ENCODE measurements at places on chromosomes 11 and 22.

DNA sequence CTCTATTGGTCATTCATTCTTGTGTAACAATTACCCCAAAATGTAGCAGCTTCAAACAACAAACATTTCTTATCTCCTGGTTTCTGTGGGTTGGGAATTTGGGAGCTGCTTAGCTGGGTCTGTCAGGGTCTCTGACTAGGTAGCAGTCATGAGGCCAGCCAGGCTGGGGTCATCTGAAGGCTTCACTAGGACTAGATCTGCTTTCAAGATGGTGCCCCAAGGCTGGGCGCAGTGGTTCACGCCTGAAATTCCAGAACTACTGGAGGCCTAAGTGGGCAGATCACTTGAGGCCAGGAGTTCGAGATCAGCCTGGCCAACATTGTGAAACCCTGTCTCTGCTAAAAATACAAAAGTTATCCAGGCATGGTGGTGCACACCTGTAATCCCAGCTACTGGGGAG lies 13.1 kb upstream of the SPDYC start:
- no peak for DNase-seq

GRCh38 chr11:95716266-95716665 lies 73.3 kb downstream of the FAM76B start:
- no peak for DNase-seq

DNA sequence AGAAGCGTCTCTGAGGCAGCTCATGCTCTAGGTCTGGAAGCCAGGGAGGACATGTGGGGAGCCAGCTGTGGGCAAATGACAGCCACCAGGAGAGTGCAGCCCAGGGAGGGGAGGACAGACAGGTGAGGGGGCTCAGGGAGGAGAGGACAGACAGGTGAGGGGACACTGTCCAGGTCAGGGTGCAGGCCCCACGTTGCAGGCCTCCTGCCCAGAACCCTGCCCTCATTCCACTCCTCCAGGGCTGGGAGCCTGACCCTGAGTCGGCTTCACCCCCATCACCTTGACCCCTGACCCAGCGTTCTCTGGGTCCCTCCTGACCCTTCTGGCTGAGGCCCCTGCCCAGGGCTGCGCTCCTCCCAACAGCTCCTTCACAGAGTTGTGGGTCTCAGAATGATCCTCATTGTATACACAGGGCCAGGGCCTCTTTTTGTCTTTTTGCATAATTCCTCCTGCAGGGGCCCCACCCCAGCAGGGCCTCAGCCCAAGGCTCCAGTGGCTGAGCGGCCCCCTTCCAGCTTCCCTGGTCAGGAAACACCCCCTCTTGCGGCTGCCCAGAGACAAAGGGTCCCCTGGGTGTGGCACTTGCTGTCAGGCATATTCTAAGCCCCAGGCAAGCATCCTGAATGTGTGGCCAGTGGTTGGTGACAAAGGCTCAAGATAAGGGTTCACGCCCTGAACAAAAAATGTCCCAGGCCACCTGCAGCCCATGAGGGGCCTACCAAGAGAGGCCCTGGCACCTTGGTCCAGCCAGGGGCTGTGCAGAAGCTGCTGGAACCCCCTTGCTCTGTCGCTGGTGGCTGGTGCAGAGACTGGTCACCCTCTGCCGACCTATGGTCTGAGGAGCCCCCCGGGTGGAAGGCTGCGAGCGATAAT lies 853.0 kb downstream of the BRD1 start:
- DNase-seq = no peak

DNA sequence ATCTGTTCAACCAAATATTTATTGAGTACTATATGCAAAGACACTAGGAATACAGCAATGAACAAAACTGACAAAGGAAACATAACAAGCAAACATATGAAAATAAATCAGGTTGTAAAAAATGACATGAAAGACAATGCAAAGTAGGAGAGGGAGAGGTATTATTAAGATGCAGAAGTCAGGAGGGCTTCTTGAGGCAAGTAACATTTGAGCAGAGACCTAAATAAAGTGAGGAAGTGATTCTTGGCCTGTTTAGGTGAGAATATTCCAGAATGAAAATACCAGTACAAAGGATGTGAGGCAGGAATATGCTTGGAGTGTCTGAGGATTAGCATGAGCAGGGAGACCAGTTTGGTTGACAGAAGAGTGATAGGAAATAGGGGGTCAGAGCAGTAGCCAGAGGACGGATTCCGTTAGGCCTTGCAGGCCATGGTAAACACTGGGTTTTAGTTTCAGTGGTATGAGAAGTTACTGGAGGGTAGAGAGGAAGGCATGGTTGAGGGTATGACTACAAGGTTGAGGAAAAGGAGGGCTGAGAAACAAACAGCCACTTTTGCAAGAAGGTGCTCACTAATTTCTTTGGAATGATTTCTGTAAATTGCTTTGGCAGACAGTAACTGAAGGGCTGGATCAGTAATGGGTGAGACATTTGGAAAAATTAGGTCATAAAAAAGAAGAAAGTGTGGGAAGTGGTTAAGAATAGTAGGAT lies 191.9 kb downstream of the SWAP70 start:
- DNase-seq = no peak

DNA sequence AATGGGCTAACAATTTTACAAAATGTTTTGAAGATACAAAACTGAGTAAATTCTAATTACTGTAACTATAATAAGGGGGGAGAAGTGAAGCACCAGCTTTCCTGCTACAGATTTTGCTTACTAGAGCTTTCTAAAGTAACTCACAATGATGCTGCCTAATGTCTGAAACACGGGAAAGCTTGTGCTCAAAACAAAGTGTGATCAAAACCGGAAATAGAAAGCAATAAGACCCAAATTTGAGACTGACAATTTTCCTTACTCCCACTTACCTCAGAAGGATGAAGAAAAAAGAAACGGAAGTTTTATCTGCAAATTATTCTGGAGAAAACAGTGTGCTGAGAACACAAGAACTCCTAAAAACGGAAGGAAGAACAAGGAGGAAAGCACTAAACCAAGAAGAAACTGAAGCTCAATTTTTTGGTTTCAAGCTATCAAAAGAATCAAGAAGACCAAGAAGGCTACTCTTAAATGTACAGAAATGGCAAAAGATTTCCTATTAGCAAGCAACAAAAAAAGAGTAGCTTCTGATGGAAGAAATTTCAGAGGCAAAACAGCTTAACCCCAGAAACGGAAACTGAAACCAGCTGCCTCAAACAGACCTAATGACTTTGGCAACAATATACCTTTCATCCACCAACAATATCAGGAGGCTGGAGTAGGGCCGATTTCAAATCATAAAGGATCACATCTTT lies 33.4 kb downstream of the AMBRA1 start:
- no peak for DNase-seq

- no peak for DNase-seq
These were observed 30.2 kb upstream of the BRSK2 start for GRCh38 chr11:1359556-1359955.

DNA sequence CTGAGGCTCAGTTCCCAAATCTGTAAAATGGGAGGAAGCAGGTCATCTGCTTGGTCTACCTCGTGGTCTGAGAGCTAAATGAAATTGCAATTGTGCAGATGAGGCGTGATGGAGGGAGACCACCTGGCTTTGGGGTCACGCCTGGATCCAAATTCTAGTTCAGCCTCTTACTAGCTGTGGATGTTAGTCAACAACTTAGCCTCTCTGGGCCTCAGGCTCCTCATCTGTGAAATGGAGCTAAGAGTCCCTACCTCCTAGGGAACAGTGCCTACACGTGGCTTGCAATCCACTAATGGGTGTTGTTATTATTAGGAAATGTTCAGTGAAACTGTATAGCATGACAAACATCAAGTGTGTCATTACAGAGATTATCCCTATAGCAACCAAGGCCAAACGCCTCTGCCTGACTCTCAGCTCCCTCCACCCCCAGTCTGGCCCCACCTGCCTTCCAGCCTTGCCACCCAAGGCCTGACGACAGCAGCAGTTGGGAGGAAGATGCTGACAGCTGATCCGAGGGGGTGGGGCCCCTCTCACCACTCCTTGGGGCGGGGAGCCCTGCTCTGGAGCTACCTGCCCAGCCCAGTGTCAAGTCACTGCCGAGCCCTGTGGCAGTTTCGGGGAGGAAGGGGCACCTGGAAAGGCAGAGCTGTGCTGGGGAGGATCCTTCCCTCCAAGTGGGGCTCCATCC lies 1.7 kb upstream of the RHOD start:
- peak; percentile 74 for DNase-seq

- no peak for DNase-seq
These were observed 169.1 kb downstream of the MAML2 start for GRCh38 chr11:96173906-96174305.

GRCh38 chr11:71080239-71081097 lies 171.9 kb downstream of the SHANK2 start:
- peak; percentile 91 for DNase-seq

DNA sequence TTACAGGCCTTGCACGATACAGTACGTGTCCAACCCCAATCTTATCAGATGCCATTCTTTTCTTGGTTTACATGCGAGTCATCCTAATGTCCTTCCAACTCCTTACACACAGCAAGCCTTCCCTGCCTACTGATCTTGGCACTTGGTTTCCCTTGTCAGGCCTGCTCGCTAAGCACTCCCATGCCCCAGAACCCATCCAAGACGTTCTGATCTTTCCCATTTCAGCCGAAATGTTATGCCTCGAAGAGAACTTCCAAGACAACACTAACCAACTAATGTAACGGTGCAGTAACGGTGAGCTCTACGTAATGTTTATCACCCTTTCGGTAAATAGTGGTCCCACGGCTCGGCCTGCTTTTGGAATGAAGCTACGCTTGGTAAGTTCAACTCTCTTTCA lies 521 bp downstream of the PES1 start:
- no peak for DNase-seq

GRCh38 chr11:92227230-92227814 lies 2.7 kb downstream of the FAT3 start:
- DNase-seq = no peak
